Left ventricle myocardium superior (tissue), 1 donor: ENCODE measurements at places on chromosomes 5 and 9. TPM values are rescaled to one million over a fixed set of nuclear protein-coding genes. Genes with fewer than 3 reads are reported as not detected.

- DNase-seq, result no peak
Observed at GRCh38 chr5:24644761-24645160, at the start of gene CDH10. CDH10 (minus strand) TSS chr5:24644978; CDS start chr5:24593490, 51,488 bp downstream.

- no peak for DNase-seq
Observed at GRCh38 chr5:128774605-128775004, 190.7 kb upstream of the SLC27A6 start.

DNA sequence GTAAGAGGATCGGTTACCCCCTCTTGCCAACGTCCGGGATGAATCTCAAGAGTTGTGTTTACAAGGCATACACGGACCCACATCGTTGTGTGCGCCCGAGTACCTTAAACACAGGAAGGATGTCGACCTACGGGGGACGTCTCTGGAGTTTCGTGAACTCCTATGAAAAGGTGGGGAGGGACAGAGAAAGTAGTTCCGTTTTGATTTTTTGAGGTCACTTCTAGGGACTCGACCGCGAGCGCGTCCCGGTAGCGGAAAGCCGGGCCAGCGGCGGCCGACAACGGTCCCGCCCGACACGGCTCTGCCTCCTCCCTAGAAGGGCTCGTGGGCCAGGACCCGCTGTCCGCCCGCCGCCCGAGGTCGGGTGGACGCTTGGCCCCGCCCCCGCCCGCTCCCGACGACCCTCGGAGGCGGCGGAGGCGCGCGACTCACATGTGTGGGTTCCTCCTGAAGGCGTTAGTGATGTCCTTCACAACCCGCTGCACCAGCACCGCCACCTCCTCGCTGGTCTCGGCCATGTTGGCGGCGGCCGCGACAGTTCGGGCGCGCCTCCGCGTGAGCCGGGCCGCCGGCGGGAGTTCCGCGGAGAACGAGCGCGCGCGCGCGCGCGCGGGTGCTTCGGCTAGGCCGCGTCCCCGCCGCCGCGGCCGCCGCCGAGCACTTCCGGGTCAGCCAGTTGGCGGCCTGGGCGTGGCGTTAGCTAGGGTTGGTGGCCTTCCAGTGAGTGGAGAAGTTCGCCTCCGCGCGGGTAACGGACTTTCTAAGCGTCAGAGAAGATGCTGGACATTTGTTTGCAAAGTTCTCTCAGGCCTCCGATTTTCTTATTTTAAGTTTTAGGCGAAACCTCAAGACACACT lies at the start of gene PTAR1:
Gene PTAR1 (minus strand): TSS at position 591 of the 857 bp plus-strand sequence. CDS start 73 bp downstream, at position 518.
- peak; percentile 97 for DNase-seq

DNA sequence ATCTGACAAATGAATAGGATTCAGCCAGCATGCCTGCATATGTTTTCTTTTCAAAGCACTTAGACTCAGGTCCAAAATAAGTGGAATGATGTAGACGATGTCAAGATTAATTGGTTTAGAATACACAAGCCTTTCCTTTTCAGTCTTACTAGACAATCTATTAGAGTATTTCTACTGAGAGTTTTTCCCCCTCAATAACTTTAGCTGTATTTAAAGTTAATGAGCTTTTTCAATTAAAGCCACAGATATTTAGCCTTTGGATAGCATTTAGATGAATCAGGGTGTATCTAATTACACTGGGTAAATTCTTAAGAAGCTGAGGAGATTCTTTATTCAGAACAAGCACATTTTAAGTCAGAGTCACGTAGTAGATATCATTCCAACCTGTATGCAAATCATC lies 198.7 kb upstream of the MPDZ start:
- DNase-seq, result no peak

DNA sequence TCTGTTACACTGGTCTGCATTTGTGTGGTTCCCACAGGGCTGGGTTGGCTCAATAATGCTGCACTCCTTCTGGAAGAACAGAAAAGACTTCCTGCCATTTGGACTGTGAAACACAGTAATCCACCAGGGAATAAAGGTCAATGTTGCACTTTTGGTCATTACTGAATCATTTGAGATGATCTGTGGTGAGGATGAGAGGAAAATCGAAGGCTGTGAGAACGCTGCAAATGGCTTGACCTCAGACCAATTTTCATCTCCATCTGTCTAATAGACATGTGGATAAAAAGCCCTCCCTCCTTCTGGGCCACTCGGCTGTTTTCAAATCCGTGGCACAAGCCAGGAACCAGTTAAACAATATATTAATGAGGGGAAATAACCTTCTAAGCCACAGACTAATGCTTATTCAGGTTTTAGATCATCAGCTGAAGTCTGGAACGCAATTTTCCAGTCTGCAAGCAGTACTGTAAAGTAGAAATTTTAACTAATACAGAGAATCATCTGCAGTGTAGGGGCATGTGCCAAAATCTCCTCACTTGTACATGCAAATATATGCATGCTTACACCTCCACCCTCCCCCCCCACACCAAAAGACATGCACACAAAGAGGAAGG lies 20.2 kb downstream of the TLE1 start:
- no peak for DNase-seq

DNA sequence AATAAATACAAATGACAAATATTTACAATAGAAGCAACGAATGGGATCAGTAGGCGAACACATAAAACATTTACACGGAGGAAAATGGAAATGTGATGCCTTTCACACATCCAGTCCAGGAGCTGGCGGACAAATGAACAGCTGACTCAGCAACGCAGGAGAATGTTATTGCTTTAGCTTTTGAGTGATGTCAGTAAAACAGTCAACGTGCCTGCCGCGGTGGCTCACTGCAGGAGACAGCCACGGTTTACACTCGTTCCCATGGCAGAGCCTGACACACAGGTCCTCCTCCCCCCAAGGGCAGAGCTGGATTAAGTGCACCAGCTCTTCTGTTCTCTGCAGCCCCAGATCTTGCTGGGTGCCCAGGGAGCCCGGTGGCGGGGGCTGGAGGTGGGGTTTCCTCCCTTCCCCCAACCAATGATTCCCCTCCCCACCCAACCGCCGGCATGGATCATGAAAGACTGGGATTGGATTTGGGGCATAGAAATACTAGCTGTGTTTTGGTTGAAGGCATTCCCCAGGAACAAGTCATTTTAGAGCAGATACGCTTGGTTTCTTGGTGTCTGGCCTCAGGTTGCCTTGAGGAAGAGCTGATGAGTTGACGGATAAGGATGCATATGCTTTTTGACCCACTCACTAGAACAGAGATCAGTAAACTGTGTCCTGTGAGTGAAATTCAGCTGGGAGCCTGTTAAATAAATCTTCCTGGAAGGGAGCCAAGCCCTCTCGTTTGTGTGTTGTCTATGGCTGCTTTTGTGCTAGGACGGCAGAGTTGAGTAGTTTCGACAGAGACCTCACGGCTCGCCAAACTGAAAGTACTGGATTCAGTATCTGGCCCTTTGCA lies 12.5 kb downstream of the STC2 start:
- DNase-seq, result no peak

GRCh38 chr9:70352802-70353201 lies 61.7 kb downstream of the KLF9 start:
- DNase-seq, result no peak

GRCh38 chr5:59189472-59190244 lies 606.8 kb downstream of the RAB3C start:
- DNase-seq, result no peak

DNA sequence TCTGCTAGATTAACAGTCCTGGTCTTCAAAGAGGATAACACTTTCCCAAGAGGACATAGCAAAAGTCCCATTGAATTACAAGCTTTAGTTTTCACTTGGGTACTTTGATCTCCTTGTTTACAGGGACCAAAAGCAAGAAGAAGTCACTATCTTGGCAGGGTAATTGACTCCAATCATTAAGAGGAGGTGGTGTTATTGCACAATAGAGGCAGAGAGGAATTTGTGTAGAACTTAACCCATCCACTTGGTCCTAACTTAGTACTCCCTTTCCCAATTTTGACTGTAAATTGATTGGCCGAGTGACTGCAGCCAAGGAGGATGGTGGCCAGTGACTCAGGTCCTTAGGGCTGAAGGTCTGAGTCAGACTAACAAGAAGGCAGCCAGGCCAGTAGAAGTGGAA lies 9.3 kb upstream of the TRPC7 start:
- DNase-seq, result no peak

DNA sequence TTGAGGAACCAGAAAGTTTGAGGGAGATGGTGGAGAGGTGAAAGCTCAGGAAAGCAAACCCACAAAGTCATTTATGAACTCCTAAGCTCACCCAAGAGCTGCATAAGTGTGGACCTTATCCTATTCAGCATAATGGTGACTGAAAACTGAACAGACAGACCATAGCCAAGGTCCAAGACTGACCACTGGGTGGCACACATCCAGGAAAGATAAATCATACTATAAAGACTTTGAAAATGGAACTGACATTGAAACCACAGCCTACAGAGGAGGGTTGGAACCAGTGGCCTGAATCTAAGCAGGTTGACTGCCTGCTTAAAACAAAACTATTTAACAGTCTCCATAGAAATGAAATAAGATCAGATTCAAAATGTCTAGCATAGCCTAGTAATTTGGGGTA lies 121.0 kb upstream of the RGS7BP start:
- DNase-seq, result no peak

- DNase-seq, result peak; percentile 66
Observed at GRCh38 chr9:21810881-21811280, 8.4 kb downstream of the MTAP start.

- no peak for DNase-seq
Observed at GRCh38 chr9:100131216-100131615, 32.2 kb downstream of the INVS start.

- DNase-seq, result no peak
Observed at GRCh38 chr5:55407059-55407684, 99.4 kb downstream of the MTREX start.

DNA sequence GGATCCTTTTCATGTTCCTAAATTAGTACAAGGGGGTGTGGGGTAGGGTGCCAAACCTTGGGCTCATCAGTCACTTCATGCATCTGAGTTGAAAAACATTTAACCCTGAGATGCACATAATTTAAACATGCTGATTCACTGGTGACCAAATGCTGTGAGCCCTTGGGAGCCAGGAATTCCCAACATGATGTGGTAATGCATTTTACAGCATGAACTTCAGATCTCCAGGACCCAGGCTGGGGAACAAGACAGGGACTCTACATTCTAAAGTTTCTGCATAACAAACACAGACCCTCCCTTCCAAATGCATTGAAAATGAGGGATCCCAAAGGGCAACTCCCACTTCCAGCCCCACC lies 322.2 kb downstream of the NDUFS4 start:
- no peak for DNase-seq

- DNase-seq, result no peak
Observed at GRCh38 chr5:138945421-138946240, 70.5 kb upstream of the LRRTM2 start.

DNA sequence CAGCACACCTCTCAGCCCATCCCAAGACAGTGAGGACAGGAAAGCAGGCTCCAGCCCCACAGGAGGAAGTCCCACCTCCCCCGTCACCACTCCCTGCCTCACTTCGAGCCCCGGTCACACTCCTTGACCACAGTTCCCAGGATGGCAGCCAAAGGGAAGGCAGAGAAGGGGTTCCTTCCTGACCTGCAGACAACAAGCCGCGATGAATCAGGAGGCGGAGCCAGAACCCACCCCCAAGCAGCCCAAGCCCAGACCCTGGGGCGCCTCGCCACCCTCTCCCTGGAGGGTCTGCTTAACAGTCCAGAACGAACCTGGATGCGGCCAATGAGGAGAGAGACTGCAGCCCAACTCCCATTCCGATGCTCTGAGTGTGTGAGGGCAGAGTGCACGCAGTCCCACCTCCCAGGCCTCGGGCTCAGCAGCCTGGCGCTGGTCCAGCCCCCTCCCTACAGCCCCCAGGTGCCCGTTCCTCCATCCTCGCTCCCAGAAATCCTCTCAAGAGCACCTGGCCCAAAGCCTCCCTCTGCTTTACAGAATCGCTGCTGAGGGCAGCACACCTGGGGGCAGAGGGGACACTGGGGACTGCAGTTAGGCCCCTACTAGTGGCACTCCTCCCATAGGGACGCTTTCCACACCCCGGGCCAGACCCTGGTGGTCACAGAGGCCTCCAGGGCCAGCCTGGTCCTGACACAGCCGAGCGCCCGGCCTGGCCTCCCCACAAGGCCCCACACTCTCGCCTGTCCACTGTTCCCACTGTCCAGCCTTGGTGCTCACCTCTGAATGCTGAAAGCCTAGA lies 69.6 kb upstream of the LRRTM2 start:
- no peak for DNase-seq

DNA sequence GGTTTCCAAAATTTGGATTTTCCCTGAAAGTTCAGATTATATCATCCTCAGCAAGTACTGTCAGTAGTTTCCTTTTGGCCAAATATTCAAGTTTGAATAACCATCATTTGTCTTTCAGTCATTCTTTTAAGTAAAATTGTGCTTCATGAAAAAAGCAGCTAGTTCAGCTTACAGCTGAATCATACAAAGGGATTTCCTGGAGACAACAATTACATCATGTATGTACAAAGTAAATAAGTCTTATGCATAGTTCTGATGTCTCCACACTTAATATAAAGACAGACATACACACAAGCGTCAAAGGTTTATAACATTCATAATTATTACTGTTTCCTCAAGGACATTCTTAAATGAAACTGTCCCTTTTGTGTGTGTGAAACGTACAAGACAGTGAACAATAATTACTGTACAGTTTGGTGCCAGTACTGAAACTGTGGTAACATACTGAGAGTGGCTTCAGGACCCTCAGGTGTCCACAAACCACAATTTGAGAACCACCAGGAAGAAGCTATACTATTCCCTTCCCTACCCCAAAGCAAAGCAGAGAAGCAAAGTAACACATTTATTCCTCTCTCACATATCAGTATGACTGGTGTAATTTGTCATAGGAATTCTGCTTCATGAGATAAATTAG lies 746.6 kb downstream of the TAF11L14 start:
- no peak for DNase-seq

Gene TLX3
- not detected for total RNA-seq

Gene SET
- 201 TPM for total RNA-seq

Gene MIGA2
- total RNA-seq, result 39.0 TPM

Gene GALNT12
- total RNA-seq, result 0.64 TPM

Gene SPAG8
- total RNA-seq, result 3.2 TPM

Gene LCN9
- total RNA-seq, result not detected

Gene HTR4
- not detected for total RNA-seq

Gene CDK9
- 48.4 TPM for total RNA-seq

Gene LVRN
- total RNA-seq, result 0.59 TPM

Gene TAF11L12
- total RNA-seq, result not detected
